ENCODE measurements at places on chromosomes 6 and 20. TPM values are rescaled to one million over a fixed set of nuclear protein-coding genes. Genes with fewer than 3 reads are reported as not detected.

The RAB32 gene
- 23.9 TPM for polyA plus RNA-seq

The PTCHD4 gene
- polyA plus RNA-seq: 0.54 TPM

DNA sequence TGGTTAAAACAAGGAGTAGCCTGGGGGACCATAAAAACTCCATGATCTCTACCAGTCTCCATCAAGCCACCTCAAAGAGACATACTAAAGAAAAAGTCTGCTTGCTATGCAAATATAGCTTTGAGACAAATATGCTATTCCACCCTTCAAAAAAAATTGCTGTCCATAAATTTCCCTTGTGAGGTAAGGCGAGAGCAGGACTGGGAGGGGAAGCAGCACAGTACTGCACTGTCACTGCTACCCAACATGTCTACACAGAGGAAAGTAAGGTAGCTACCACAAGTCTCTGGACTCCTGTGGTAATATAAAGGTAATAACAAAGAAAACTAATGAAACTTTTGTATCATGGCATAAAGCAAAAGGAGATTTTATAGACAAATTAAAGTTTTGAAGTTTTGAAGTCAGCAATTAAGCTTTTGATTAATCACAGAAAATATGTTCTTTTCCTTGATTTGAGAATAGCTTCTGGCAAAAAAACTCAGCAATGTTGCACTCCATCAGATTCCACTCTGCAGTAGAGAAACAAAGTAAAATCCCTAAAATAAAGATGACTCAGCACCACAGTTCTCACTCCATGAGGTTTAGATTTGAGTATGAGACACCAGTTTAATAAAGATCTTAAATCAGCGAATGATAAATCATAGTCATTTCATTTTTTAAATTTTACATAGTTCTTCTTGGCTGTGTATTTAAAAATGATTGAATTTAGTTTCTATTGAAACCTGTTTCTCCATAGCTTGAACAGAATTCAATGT is 602.4 kb downstream of the COL12A1 start:
- no peak for DNase-seq

- no peak for DNase-seq
Measured at GRCh38 chr20:34945315-34946077, 10.1 kb downstream of the GSS start.

GRCh38 chr6:7630792-7631191 is 40.8 kb downstream of the SNRNP48 start:
- DNase-seq: no peak

Data from right lung (tissue), 10 donors.